ENCODE measurements at places on chromosomes 12 and 14. TPM values are rescaled to one million over a fixed set of nuclear protein-coding genes. Genes with fewer than 3 reads are reported as not detected.

Gene MYL6B
- 218 TPM for total RNA-seq

Gene CLEC9A
- not detected for total RNA-seq

Gene MYH6
- 8,484 TPM for total RNA-seq

Gene RAB2B
- 28.5 TPM for total RNA-seq

Gene CMKLR1
- not detected for total RNA-seq

Gene TSHR
- 0.32 TPM for total RNA-seq

Gene NUDT14
- 41.3 TPM for total RNA-seq

Gene CIT
- total RNA-seq: 30.3 TPM

Gene CD4
- 3.1 TPM for total RNA-seq

Gene WNT1
- not detected for total RNA-seq

Gene RERG
- 14.8 TPM for total RNA-seq

GRCh38 chr12:72269491-72269890 is 2.7 kb upstream of the TRHDE start:
- no peak overlapping the region for H3K4me3 ChIP-seq
- no peak for DNase-seq
- H3K27ac ChIP-seq: no peak overlapping the region
- H3K4me1 ChIP-seq: no peaks in the 10 kb centered on the region
- peaks cover 52% of the 10 kb centered on the region for H3K27me3 ChIP-seq

GRCh38 chr12:14185427-14186192 is 179.9 kb upstream of the ATF7IP start:
- H3K27ac ChIP-seq: no peak overlapping the region
- no peaks in the 10 kb centered on the region for H3K36me3 ChIP-seq
- H3K27me3 ChIP-seq: no peaks in the 10 kb centered on the region
- H3K4me1 ChIP-seq: no peaks in the 10 kb centered on the region

DNA sequence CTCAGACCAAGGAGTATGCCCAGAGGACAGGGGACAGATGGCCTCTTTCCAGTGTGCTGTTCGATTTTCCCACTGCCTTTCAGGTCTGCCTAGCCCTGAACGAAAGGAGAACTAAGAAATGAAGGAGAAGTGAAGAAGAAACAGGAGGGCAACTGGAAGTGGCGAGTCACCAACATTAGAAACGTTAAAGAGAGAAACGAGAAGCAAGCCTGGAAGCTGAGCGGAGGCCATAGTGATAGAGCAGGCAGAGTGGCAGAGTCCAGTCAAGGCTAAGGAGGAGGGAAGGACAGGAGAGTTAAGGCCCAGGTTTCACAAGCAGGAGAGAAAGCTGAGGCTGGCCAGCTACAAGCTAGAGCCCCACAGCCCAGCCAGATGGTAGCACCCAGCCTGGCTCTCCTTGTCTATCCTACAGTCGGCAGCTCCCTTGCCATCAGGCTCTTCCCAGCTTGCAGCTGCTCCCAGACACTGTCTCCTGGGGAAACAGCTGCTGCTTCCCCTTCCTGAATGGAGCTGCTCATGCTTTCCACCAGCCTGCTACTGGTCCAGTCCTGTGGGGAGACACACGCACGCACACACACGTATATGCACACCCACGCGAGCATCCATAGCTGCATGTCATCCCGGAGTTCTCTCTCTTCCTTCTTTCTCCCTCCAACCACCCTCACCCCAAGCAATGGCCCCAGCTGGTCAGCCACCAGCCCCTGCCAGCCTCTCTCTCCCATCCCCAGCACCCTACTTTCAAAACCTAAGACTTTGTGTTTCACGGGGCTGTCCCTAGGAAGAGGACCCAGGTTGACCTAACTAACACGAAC is 139.7 kb upstream of the CCND2 start:
- H3K27me3 ChIP-seq: no peaks in the 10 kb centered on the region
- no peak overlapping the region for H3K4me3 ChIP-seq

DNA sequence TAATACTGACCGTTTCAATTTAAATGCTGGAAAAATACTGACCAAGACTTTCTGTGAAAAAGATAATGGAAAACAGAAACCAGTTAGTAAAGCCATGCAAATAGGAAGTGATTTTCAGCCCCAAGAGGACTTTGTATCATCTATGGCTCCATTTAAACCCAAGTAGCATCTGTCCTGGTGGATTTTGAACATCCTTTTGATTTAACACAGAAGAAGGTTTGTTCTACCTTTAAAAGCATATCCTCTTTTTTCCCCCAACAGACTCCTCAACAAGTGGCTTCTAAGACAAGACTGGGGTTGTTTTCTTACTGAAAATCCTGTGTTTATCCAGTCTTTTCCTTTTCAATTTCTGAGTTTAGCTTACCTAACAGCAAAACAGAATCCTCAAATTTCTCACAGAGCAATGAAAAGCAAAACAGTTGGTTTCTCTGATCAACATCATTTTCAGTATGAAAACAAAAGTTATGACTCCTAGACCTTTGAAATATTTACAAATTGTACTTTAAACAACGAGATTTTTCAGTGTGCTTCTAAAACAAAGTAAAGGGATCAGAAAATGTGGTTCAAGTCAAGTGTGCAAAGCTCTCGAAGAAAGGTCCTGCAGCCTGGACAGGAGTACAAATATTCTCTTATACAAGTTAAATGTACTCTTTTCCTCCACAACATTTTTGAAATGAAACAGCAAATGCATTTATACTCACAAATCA is 2.9 kb downstream of the PHLDA1 start:
- DNase-seq: no peak
- no peaks in the 10 kb centered on the region for H3K27me3 ChIP-seq
- H3K27ac ChIP-seq: no peak overlapping the region
- H3K4me3 ChIP-seq: peak overlapping the region; percentile 82

DNA sequence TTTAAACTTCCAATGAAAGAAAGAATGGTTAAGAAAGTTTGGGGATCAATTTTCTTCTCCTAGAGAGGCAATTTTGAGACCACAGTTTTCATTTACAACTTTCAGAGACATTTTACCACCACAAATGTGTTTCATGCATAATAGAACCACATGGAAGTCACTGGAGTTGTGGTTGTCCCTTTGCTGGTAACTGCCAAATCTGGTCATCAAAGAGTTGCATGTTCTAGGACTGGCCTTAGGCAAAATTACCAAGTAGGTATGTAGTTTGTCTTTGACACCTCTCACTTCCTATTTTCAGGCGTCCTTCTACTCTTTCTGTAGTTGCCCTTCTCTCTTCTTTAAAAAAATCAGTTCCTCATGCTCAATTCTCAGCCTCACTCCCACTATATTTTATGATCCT is 54.3 kb upstream of the TMX1 start:
- no peak overlapping the region for H3K4me3 ChIP-seq
- H3K27me3 ChIP-seq: no peaks in the 10 kb centered on the region
- DNase-seq: no peak
- no peaks in the 10 kb centered on the region for H3K4me1 ChIP-seq
- H3K36me3 ChIP-seq: no peaks in the 10 kb centered on the region
- H3K27ac ChIP-seq: no peak overlapping the region

DNA sequence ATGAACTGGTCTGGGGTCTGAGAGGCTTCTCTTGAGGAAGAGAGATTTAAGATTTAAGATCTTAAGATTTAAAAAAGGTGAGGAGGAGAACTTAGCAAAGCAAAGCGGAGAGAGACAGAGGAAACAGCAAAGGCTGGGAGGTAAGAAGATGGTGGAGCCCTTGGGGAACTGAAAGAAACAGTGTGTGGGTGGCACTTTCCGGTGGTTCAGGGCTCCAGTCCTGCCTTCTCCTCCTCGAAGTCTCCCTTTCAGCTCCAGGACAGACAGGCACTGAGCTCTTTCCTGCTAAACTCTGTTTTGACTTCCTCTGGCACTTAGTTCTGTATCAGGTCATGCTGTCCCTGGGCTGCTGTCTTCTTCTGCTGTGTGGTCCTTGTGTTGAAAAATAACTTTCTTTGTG is 298.7 kb upstream of the SRRM4 start:
- no peaks in the 10 kb centered on the region for H3K36me3 ChIP-seq
- no peaks in the 10 kb centered on the region for H3K4me1 ChIP-seq
- no peaks in the 10 kb centered on the region for H3K27me3 ChIP-seq
- H3K27ac ChIP-seq: no peak overlapping the region
- no peak overlapping the region for H3K4me3 ChIP-seq

DNA sequence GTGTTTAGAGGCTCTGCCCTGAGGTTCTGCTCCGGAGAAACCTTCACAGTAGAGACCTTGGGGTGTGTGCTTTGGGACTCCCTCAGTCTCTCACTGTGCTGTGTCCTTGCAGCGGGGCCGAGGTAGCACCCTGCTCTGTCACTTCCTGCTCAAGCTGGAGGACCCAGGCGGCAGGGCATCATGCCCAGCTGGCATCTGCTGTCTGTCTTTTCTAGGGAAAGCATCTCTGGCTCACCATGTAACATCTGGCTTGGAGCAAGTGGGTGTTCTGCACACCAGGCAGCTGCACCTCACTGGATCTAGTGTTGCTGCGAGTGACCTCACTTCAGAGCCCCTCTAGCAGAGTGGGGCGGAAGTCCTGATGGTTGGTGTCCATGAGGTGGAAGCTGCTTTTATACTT is 124.5 kb downstream of the ESRRB start:
- DNase-seq: no peak
- no peak overlapping the region for H3K4me3 ChIP-seq
- no peaks in the 10 kb centered on the region for H3K36me3 ChIP-seq
- H3K27me3 ChIP-seq: no peaks in the 10 kb centered on the region
- no peak overlapping the region for H3K27ac ChIP-seq
- H3K4me1 ChIP-seq: no peaks in the 10 kb centered on the region

DNA sequence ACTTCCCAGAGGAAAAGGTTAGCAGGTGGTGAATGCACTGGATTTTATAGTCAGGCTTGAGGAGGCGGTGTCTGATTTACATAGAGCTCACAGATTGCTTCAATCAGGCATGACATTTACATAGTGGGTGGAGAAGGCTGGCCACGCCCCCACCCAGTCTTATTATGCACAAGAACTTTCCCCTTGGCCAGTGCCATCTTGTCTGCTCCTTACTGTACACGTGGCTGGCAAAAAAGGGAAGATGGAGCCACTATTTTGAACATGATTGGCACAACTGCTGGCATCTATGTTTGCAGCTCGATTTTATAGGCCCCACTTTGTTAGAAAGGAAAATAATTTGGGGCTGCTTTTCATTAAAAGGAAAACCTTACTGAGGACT is 10.9 kb upstream of the LGMN start:
- no peaks in the 10 kb centered on the region for H3K27me3 ChIP-seq
- peaks cover 5% of the 10 kb centered on the region for H3K4me1 ChIP-seq
- no peak overlapping the region for H3K27ac ChIP-seq
- peak; percentile 53 for DNase-seq
- H3K4me3 ChIP-seq: no peak overlapping the region

GRCh38 chr14:67167420-67168109 is 21.7 kb upstream of the GARIN2 start:
- no peak overlapping the region for H3K27ac ChIP-seq
- H3K27me3 ChIP-seq: no peaks in the 10 kb centered on the region
- no peak overlapping the region for H3K4me3 ChIP-seq
- peak; percentile 19 for DNase-seq
- H3K36me3 ChIP-seq: no peaks in the 10 kb centered on the region

DNA sequence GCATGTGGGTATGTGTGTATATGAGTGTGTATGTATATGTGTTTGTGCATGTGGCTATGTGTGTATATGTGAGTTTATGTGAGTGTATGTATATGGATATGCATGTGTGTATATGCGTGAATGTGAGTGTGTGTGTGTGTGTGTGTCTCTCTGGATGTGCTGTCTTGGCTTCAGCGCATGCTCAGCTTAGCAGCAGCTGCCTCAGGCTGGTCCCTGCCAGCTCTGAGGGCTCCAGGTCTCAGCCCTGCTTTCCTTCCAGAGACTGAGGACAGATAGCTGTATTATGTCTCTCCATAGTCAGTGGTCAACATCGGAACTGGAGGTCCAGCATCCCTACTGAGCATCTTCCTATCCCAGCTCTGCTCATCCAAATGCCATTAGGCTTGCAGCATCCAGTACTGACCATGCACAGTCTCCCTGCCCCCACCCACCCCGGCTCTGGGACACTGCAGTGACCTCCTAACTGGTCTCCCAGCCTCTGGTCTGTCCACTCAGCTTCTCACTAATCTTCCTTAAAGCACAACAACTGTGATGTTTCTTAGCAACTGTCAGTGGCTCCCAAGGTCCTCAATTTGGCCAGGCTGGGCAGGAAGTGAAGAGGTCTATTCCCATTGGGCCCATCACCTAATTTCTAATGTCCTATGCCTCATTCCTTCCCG is 22.8 kb downstream of the FAIM2 start:
- peaks cover 18% of the 10 kb centered on the region for H3K4me1 ChIP-seq
- no peak overlapping the region for H3K27ac ChIP-seq
- H3K36me3 ChIP-seq: no peaks in the 10 kb centered on the region
- H3K4me3 ChIP-seq: no peak overlapping the region
- DNase-seq: no peak

- no peak overlapping the region for H3K27ac ChIP-seq
- DNase-seq: no peak
- H3K4me1 ChIP-seq: no peaks in the 10 kb centered on the region
Observed at GRCh38 chr12:126359216-126359615, 1294.0 kb downstream of the AACS start.

- H3K36me3 ChIP-seq: no peaks in the 10 kb centered on the region
- DNase-seq: no peak
- H3K4me3 ChIP-seq: no peak overlapping the region
- H3K4me1 ChIP-seq: no peaks in the 10 kb centered on the region
- H3K27me3 ChIP-seq: no peaks in the 10 kb centered on the region
- no peak overlapping the region for H3K27ac ChIP-seq
Observed at GRCh38 chr14:77914073-77914721, 114.3 kb downstream of the ADCK1 start.

GRCh38 chr12:4268329-4269181 is 5.0 kb upstream of the CCND2 start:
- peaks cover 25% of the 10 kb centered on the region for H3K27me3 ChIP-seq
- peak overlapping the region; percentile 45 for H3K4me3 ChIP-seq
- peaks cover 5% of the 10 kb centered on the region for H3K4me1 ChIP-seq
- no peak for DNase-seq
- no peaks in the 10 kb centered on the region for H3K36me3 ChIP-seq

DNA sequence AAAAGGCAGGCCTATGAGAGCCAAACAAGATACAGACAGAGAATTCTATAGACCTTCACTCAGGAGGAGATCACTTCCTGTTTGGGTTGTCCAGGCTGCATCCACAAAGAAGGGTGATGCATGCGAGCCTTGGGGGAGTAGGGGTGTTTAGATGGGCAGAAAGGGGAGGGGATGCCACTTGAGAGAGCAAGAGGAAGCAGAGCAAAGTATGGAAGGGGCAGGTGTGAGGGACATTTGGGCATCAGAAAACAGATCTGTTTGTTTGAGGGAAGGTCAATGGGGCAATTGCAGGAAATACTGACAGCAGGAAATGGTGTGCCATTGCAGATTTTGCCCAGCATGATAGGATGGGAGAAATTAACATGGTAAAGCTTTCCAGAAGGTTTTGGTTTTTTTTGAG is 146.4 kb upstream of the FOXN3 start:
- no peak overlapping the region for H3K27ac ChIP-seq
- peaks cover 4% of the 10 kb centered on the region for H3K4me1 ChIP-seq
- H3K4me3 ChIP-seq: no peak overlapping the region
- H3K27me3 ChIP-seq: no peaks in the 10 kb centered on the region

DNA sequence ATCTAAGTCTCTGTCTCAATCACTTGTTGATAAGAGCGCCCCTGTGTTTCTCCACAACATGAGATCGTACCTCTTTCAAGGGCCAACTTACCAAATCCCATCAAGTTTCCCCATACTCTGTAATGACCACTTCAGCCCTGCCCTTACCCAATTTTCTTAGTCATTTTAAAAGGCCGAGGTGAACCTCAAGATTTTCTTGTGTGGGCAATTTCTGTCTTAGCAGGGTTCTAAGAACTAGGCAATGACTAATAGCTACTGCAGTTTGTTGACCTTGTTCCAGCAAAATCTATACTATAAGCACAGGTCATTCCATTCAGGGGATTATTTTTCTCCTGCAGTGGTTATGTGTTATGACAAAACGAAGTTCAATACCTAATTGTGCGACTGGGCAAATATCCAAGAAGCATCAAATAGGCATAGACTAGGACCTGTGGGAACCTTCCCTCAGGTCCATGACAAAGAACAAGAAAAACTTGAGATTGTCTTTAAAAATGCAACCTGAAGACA is 359.8 kb downstream of the PCNX1 start:
- no peaks in the 10 kb centered on the region for H3K36me3 ChIP-seq
- peaks cover 8% of the 10 kb centered on the region for H3K4me1 ChIP-seq

All from cardiac muscle cell (in vitro differentiated cells and primary cell).